ENCODE measurements at places on chromosomes 5 and 9.

DNA sequence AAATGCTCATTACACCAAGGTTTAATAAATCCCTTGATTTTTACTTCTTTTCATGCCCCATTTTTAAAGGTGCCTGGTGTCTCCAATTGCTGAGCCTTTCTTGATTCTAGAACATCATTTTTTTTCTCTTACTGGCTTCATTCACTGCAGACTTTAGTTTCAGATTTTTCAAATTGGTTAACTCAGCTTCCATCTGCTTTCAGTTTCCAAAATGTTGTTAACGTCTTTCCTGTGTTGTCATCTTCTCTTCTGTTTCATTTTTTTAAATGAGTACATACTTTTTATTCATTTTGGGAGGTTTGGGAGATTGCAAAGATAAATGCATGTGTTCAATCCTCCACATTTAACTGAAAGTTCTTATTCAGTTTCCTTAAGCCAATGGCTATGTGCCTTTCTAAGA is 126.4 kb upstream of the CCNG1 start:
- no peak for DNase-seq

DNA sequence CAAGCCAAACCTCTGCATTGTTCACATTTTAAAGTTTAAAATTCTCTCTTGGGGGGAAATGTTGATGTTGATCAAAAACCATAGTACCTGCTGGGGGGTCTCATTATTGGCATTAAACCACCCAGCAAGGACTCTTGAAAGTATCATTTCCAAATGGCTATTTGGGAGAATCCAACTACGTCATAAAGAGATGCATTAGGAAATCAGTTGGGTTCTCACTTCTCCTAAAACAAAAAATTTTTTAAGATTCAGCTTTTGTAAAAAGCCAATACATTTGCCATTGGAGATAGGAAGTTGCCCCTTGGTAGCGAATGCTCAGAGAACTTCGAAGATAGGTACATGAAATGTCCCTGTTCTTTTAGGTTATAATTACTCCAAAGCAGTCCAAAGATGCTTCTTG is 96.4 kb downstream of the GNAQ start:
- DNase-seq, result no peak

- no peak for DNase-seq
Observed at GRCh38 chr9:135815413-135815812, 91.9 kb downstream of the CAMSAP1 start.

DNA sequence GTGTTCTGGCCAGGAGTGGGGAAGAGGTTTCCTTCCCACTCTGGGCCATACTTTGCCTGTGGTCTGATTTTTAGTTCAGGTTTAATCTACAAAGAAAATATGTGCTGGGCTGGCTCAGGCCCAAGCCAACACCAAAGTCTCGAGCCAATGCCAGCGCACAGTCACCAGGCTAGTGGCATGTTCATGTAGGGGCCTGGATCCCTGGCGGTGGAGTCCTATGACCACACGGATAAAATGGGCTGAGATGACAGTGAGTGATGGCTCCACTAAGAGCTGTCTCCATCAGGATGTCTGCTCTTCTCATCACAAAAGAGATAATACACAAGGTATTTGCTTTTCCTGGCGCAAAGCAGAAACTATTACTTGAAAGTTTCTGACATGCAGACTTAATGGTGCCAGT is 92.9 kb upstream of the PTPN3 start:
- DNase-seq, result no peak

DNA sequence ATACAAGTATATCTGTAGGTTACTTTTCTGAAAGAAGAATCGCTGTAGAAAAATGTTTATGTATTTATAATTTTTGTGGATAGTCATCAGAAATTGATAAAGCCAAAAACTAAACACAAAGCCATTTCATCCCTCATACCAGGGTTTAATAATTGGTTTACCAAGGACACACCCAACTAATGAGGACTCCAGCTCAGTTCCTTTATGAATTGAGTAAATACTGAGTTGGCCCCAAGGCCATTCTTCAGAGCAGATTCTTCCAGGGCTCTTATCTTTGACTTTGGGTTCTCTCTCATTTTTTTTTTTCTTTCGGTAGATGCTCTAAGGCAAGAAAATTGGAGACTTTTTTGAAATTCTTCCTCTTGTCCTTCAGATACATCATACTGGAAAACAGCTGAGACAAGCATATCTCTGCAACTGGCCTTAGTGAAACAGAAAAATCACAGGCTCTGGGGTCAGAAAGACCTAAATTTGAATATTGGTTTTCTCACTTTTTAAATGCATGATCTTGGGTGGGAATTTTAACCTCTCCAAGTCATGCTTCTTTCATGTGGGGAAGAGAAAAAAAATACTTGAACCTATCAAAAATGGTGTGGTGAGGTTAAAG is 401.8 kb downstream of the ARHGEF28 start:
- DNase-seq, result no peak

- DNase-seq, result no peak
Observed at GRCh38 chr9:124000784-124001457, 10.6 kb upstream of the LHX2 start.

DNA sequence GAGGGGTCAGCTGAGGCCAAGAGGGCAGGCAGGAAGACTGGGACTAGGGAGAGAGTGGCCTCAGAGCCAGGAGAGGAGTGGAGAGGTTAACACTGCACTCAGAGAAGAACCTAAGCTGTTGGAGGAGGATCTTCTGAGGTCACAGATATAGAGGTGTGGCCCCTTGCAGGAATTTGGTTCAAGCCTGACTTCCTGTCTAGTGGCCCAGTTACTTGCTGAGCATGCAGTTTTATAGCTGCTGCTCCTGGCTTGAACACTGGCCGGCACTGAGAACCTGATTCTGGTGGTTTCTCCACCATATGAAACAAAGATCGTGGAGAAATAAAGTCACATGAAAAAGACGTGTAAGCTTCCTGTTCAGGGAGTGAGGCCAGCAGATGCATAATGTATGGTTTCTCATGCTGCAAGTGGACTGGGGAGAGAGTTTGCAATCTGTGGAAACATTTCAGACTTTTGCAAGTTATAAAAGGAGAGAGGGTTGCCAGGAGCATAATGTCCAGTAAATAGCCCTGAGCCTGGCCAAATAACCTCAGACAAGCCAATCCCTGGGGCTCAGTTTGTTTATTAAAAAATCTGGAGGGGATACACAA is 82.6 kb downstream of the GALNT10 start:
- DNase-seq, result peak; percentile 57

GRCh38 chr5:77643654-77644370 is 5.3 kb upstream of the OTP start:
- no peak for DNase-seq

GRCh38 chr9:82513242-82513751 is 524.7 kb downstream of the SPATA31D1 start:
- DNase-seq, result peak; percentile 33

DNA sequence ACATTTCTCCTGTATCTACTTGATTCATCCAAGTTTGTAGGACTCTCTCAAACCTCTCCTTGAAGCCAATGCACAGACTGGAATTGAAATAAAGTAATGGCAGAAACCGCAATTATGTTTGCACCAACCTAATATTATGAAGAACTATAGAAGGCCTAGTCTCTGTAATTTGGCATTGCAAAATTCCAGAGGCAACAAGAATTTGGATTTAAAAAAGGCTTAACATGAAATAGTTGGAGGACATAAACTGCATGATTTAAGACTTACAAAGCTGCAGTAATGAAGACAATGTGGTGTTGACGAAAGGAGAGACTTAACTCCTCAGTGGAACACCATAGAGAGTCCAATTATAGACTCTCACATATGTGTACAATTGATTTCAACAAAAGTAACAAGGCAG is 117.8 kb upstream of the MINAR2 start:
- no peak for DNase-seq

DNA sequence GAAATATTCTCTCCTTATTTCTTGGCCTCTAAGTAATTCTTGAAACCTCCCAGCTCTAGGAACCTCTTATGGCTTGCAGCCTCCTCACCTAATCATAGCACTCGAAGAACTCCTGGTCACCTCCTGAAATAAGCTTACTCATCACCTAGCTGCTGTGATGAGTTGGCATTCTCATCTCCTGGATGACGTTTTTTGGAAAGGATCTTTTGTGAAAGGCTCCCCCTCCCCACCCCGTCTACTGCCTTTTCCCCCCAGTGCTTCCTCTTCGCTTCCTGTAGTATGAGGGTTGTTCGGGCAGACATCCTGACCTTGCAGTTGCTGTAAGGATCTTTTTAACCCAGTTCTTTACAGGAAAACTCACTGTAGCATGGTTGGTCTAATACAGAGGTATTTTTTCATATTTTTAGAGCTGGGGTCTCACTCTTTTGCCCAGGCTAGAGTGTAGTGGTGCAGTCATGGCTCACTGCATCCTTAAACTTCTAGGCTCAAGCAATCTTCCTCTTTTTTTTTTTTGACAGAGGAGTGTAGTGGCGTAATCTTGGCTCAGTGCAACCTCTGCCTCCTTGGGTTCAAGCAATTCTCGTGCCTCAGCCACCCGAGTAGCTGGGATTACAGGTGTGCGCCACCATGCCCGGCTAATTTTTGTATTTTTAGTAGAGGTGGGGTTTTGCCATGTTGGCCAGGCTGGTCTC is 41.8 kb downstream of the ARHGAP26 start:
- no peak for DNase-seq

DNA sequence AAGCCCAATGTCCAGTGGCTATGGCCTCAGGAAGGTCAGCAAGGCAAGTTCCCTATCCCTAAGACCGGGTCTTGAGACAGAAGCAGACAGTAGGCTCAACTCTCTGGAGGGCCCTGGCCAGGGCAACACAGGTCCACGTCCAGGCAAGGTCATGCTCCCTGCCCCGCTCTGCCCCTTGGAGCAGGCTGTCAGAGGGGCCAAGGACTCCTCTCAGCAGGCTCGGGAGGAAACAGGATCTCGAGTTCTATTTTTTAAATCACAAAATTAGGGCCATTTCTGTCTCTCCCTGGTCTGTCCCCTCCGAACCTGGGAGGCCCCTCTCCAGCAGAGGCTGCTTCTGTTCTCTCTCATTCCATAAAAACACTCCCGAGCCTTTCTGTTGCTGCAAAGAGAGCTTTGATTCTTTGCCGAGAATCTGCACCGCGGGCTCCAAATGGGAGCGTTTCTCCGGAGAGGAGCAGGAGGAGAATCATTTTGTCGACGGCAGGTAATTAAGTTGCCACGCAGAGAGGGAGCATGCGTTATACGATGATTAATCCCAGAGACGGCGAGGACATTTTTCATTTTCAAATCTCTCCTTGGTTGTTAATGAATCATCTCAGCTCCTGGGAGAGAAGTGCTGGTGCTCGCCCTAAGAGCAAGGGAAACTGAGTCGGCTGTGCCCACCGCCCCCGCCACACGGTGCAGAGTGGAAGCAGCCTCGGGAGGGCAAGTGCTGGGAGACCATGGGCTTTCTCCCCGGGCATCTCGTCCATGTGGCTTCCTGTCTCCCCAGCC is 24.5 kb upstream of the FCN1 start:
- peak; percentile 31 for DNase-seq

DNA sequence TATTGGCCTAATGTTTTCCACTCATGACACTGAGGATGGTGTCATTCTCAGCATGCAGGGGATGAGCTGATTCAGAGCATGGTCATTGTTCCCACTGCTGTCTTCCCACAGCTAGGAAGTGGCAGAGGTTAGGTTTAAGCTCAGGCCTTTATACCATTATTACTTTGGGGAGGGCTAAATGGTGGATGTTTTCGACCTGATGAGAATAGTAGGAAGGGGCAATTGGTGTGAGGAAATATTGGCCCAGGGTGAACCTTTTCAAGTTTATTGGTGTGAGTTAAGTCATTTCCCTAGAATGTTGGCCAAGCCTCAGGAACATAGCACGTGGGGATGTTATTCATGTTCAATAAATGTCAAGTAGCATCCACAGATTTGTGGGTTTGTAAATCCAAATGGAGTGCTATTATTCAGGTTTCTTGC is 59.6 kb downstream of the ARHGAP26 start:
- peak; percentile 77 for DNase-seq

GRCh38 chr5:179806250-179807048 is at the start of gene MGAT4B:
MGAT4B (minus strand) TSS chr5:179806866; CDS start chr5:179806583, 283 bp downstream.
- peak; percentile 58 for DNase-seq

- no peak for DNase-seq
Observed at GRCh38 chr9:34954225-34954624, 3.9 kb upstream of the PHF24 start.

All from fibroblast of mammary gland (primary cell).